C1 segment of cervical spinal cord (tissue), 14 donors: ENCODE measurements at places on chromosomes 6 and 20.

- no peak for DNase-seq
Observed at GRCh38 chr6:26183237-26183580, 96.0 kb downstream of the HFE start.

- no peak for DNase-seq
Observed at GRCh38 chr6:89917801-89918366, 23.6 kb downstream of the GJA10 start.

- DNase-seq, result no peak
Observed at GRCh38 chr20:56925831-56926170, 296.7 kb downstream of the TFAP2C start.

GRCh38 chr6:25902071-25902470, 28.0 kb upstream of the SLC17A3 start:
- DNase-seq, result no peak

DNA sequence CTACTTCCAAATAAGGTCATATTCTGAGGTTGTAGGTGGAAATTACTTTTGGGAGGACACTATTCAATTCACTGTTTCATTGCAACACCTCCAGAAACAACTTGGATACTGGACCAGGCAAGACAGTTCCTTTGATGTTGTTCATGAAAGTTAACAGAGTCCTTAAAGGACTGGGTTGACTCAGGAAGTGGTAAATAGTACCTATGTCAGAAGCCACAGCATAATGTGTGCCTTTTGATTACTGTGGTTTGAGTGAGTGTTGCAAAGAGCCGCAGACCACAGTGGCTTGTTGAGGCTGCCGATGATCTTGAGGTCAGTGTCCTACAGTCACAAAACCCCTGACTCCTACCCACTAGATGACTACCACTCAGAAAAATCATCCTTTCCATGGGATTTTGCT, 10.9 kb downstream of the IL20RA start:
- DNase-seq, result no peak

- DNase-seq, result no peak
Observed at GRCh38 chr20:4320291-4320690, 304.9 kb upstream of the RNF24 start.

GRCh38 chr6:51466427-51466826, 621.0 kb downstream of the PKHD1 start:
- no peak for DNase-seq

GRCh38 chr6:135163440-135163738, 17.7 kb upstream of the MYB start:
- no peak for DNase-seq

- DNase-seq, result no peak
Observed at GRCh38 chr6:122758927-122759334, 20.6 kb upstream of the FABP7 start.

- DNase-seq, result no peak
Observed at GRCh38 chr6:165218829-165219228, 90.6 kb downstream of the C6orf118 start.

- no peak for DNase-seq
Observed at GRCh38 chr20:8196096-8196495, 64.0 kb downstream of the PLCB1 start.

DNA sequence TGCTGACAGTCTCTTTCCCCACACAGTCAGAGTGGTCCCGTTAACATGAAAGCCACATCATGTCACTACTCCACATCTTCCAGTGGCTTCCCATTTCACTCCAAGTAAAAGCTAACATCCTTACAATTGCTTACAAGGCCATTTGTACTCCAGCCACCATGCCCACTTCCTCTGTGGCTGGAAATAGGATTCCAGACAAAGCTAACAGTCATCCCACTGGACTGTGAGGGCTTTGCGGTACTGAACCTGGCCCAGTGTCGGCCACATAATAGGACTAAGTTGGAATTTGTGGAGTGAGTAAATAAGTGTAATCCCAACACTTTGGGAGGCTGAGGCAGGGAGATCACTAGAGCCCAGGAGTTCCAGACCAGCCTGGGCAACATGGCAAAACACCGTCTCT, 10.9 kb downstream of the CCM2L start:
- no peak for DNase-seq

GRCh38 chr20:35490736-35491181, 35.4 kb downstream of the CEP250 start:
- no peak for DNase-seq

GRCh38 chr6:5044866-5045265, 40.3 kb upstream of the PPP1R3G start:
- no peak for DNase-seq

- DNase-seq, result no peak
Observed at GRCh38 chr6:115986026-115986425, 74.7 kb downstream of the FRK start.
